Glutamatergic neuron (in vitro differentiated cells): ENCODE measurements at places on chromosomes 7 and 10. TPM values are rescaled to one million over a fixed set of nuclear protein-coding genes. Genes with fewer than 3 reads are reported as not detected.

CCDC146 gene
- total RNA-seq = 3.7 TPM

DNA sequence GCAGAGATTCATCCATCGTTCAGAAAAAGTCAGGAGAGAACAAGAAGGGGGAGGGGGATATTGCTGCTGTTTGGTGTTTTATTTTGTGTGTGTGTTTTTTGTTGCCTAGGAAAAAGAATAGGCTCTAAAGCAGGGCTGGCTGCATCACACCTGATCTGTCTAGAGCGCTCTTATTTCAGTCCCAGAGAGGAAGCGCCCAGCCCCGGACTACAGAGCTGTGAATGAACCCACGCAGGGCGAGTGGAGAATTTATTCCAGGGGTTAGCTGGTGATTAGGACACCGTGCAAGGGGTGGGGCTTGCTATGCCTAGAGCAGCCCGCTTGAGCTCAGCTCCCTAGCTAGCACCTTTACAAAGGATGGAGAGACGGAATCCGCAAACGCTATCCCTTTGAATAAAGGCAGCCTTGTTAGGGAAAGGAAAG is 621 bp upstream of the FAM13C start:
- H3K36me3 ChIP-seq = no peaks in the 10 kb centered on the region
- peaks cover 9% of the 10 kb centered on the region for H3K4me1 ChIP-seq
- peak overlapping the region; percentile 92 for H3K27ac ChIP-seq
- peak overlapping the region; percentile 90 for H3K4me3 ChIP-seq
- H3K27me3 ChIP-seq = no peaks in the 10 kb centered on the region

GRCh38 chr7:87458148-87458547 is 17.3 kb downstream of the ABCB4 start:
- H3K4me3 ChIP-seq = no peak overlapping the region
- no peaks in the 10 kb centered on the region for H3K36me3 ChIP-seq
- H3K27ac ChIP-seq = no peak overlapping the region
- no peak for DNase-seq
- H3K27me3 ChIP-seq = no peaks in the 10 kb centered on the region
- peaks cover 16% of the 10 kb centered on the region for H3K4me1 ChIP-seq

DNA sequence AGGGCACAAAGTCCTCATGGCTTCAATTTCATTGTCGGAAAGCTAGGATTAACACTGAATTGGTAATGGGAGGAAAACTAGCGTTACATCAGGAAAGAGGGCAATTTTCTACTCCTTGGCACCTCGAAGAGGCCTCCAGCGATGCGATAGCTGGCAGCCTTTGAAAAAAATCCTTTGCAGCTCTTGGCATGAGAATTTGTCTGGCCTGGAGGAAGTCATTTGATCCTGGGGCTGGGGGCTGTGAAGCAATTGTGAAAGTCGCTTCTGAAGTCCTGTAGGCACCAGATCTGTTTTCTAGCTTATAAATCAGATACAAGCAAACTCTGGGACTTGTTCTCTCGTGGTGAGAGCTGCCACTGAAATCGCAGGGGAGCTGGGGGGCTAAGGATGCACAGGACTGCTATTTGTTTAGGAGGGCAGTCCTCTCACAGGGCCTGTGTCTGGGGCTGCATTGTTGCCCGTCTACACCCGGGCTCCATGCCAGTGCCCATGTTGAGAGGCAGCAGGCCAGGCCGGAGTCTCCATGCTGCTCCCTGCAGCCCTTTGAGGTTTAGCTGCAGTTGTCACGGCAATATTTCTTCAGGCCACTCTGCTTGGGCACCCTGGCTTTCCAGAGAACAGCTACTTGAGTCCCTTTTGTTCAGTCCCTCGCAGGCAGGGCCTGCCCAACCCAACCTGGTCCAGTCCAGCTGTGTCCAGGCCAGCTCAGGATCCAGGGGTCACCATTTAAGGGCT is 206.8 kb upstream of the LYZL1 start:
- no peak overlapping the region for H3K27ac ChIP-seq
- H3K36me3 ChIP-seq = no peaks in the 10 kb centered on the region
- no peak for DNase-seq
- H3K4me3 ChIP-seq = no peak overlapping the region
- H3K4me1 ChIP-seq = no peaks in the 10 kb centered on the region

PTPRZ1 gene
- total RNA-seq = 11.4 TPM

- H3K27me3 ChIP-seq = peaks cover 2% of the 10 kb centered on the region
- no peak overlapping the region for H3K27ac ChIP-seq
- H3K36me3 ChIP-seq = peaks cover 2% of the 10 kb centered on the region
Observed at GRCh38 chr7:82655965-82656364, 212.4 kb upstream of the CACNA2D1 start.

GRCh38 chr10:1668399-1668798 is 68.9 kb downstream of the ADARB2 start:
- DNase-seq = no peak
- peaks cover 11% of the 10 kb centered on the region for H3K4me1 ChIP-seq
- no peaks in the 10 kb centered on the region for H3K27me3 ChIP-seq
- no peaks in the 10 kb centered on the region for H3K36me3 ChIP-seq
- H3K4me3 ChIP-seq = no peak overlapping the region
- H3K27ac ChIP-seq = no peak overlapping the region

- peaks cover 17% of the 10 kb centered on the region for H3K4me1 ChIP-seq
- peak overlapping the region; percentile 96 for H3K4me3 ChIP-seq
- peaks cover 6% of the 10 kb centered on the region for H3K36me3 ChIP-seq
Observed at GRCh38 chr10:72353028-72353964, 1.4 kb downstream of the DNAJB12 start.

DNA sequence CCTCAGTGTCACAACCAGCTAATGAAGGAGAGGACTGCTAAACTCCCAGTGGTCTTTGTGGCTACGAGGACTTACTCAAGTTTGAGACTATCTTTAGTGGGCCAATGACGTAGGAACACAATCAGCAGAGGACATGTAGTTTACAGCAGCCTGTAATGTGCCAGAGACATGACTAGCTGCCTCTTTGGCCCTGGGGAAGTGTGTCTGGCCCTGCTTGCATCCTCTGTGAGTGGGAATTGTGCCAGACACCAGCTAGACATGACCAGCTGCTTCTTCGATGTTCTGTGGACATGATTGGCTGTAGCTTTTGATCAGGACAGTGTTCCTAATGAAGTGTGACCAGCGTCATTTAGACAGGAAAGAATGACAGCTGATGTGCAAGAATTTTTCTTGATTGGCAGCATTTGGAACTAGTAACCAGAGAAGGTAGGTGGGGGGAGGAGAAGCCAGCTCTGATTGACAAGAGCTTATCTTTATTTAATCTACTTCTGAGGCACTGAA is 141.7 kb downstream of the AUTS2 start:
- DNase-seq = peak; percentile 46
- H3K27me3 ChIP-seq = peaks cover 1% of the 10 kb centered on the region
- no peaks in the 10 kb centered on the region for H3K36me3 ChIP-seq
- H3K4me1 ChIP-seq = peaks cover 57% of the 10 kb centered on the region
- peak overlapping the region; percentile 93 for H3K27ac ChIP-seq

DNA sequence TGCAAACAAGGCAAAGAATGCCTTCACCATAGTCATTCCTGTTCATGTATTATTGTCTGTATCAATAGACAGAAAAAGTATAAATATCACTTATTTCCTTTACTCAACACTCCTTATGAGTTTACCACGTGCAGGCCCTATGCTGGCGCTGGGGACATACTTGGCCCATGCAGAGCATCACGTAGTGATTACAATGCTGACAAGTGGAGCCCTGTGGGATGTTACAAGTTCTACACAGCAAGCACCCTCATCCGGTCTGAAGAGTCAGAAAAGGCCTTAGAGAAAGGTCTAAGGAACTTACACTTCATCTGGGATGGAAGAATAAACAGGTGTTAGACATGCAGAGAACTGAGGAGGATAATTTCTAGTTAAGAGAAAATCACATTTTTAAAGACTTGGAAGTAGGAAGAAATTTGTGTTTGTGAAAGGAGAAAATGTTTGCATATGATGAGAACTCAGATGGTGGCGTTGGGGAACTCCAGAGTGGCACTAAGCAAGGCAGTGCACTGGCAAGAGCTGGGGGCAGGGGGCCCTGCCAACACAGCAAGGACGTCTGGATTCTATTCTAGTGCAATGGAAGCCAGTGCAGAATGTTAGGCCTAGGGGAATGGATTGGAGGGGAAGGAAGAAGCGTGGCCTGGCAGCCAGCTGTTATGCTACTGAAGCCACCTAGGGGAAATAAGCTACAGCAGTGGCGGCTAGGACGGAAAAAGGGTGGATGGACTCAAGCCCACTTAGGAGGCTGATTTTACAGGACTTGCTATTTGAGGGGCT is 116.2 kb downstream of the ELMO1 start:
- H3K4me3 ChIP-seq = no peak overlapping the region
- no peaks in the 10 kb centered on the region for H3K27me3 ChIP-seq
- H3K27ac ChIP-seq = no peak overlapping the region
- peaks cover 20% of the 10 kb centered on the region for H3K36me3 ChIP-seq
- no peak for DNase-seq
- H3K4me1 ChIP-seq = peaks cover 11% of the 10 kb centered on the region

HOXA10 gene
- not detected for total RNA-seq

DNA sequence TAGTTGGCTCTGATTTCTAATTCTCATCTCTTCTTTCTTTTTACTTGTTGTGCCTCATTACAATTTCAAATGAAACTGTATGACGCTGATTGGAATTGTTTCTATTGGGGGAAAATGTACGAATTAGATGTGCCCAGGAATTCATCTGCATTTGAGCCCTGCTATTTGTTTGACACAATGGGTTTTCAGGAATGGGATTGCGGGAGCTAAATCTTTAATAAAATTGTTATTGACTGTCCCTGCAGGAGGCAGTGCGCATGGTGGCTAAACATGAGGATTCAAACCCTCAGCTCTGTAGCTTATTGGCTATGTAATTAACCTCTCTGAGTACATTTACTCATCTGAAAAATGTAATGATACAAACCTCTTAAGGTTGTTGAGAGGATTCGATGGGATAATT is 181.6 kb downstream of the NXPH1 start:
- no peak overlapping the region for H3K27ac ChIP-seq
- no peak for DNase-seq
- no peaks in the 10 kb centered on the region for H3K36me3 ChIP-seq
- H3K4me3 ChIP-seq = no peak overlapping the region
- H3K27me3 ChIP-seq = no peaks in the 10 kb centered on the region
- peaks cover 2% of the 10 kb centered on the region for H3K4me1 ChIP-seq

DNA sequence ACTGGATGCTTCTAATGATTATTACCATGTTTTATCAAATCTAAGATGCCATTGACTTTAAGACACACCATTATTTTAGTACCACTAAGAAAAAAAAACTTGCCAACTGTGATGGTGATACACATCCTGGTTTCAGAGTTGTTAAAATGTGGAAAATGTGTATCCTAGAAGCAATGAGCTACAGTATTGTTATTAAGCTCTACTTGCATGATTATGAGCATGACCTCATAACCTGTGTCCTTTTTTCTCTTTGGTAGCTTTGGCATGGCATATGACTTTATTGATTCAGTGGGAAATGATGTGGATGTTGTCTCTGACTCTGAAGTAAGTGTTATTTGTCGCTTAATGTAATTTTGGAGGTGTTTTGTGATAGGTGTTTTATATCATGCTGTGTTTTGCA is 3.3 kb downstream of the EDRF1 start:
- peaks cover 4% of the 10 kb centered on the region for H3K36me3 ChIP-seq
- H3K27ac ChIP-seq = no peak overlapping the region
- no peak for DNase-seq
- H3K4me3 ChIP-seq = no peak overlapping the region
- no peaks in the 10 kb centered on the region for H3K4me1 ChIP-seq
- no peaks in the 10 kb centered on the region for H3K27me3 ChIP-seq
